ENCODE measurements at places on chromosomes 5 and 9.

DNA sequence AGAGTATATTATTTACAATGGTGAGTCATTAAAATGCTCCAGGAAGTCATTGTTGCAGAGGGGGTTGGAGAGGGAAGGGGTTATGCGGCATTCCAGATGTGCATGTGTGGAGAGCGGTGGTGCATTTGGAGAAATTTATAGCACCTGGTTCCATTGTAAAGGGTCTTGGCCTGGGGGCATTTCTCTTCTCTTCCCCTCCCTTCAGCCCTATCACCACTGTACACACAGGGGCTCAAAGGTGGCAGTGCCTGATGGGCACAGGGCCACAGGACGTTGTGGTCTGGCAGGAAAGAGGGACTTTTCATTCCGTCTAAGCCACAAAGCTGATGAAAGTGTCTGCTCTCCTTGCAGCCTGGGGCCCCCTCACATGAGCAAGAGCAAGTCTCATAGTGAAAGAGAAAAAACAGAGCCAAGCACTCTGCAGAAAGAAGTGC is 442.4 kb upstream of the ZNF462 start:
- DNase-seq: peak; percentile 47

GRCh38 chr5:32508806-32509805 is 64.6 kb upstream of the ZFR start:
- no peak for DNase-seq

GRCh38 chr5:14424011-14424685 is 157.4 kb upstream of the OTULINL start:
- peak; percentile 47 for DNase-seq

- DNase-seq: no peak
These were observed 19.6 kb upstream of the TNFAIP8 start for GRCh38 chr5:119336262-119336661.

DNA sequence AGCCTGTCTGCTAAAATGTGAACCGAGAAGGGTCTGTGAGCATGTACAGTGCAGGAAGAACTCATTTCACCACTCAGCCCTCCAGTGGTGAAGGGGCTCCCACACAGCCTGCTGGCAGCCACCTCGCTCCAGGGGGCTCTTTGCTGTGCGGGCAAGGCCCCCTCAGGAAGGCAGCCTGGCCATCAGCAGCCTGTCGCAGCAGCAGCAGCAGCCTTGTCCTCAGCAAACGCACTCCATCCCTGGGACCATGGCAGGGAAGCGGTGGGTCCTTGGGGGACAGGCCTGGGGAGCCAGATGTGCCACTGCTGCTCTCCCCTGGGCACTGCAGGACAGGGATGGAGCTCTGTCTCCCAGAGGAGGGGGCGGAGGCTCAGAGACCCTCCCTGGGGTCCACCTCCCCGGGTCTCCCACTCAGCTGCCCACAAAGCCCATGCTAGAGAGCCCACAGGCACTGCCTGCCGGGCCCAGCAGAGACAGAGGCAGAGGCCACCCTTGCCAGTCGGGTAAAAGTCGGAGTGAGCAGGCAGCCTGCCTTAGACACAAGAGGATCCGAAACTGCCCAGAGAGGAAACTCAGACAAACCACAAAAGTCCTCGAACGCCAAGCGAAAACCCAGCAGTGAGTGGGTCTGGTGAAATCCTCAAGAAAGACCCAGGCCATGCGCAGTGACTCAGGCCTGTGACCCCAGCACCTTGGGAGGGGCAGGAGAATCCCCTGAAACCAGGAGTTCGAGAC is 8.0 kb downstream of the BRD3 start:
- DNase-seq: peak; percentile 31
